ENCODE measurements at places on chromosomes 4 and X. TPM values are rescaled to one million over a fixed set of nuclear protein-coding genes. Genes with fewer than 3 reads are reported as not detected.

GRCh38 chr4:151538963-151539362 lies 130.0 kb downstream of the FHIP1A start:
- H3K36me3 ChIP-seq, result no peaks in the 10 kb centered on the region
- H3K4me3 ChIP-seq, result no peak overlapping the region
- no peak overlapping the region for H3K27ac ChIP-seq
- H3K4me1 ChIP-seq, result no peaks in the 10 kb centered on the region
- no peaks in the 10 kb centered on the region for H3K27me3 ChIP-seq

Gene PTCHD1
- total RNA-seq, result not detected

DNA sequence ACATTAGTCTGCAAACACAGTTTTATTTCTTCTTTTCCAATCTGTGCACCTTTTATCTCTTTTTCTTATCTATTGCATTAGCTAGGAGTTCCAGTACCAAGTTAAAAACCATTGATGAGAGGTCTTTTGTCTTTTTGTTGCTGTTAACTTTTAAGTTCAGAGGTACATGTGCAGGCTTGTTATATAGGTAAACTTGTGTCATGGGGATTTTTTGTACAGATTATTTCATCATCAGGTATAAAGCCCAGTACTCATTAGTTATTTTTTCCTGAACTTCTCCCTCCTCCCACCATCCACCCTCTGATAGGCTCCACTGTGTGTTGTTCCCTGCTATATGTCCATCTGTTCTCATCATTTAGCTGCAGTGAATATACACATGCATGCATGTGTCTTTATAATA lies 349.9 kb downstream of the PDHA2 start:
- no peaks in the 10 kb centered on the region for H3K4me1 ChIP-seq
- no peaks in the 10 kb centered on the region for H3K36me3 ChIP-seq
- DNase-seq, result no peak
- H3K4me3 ChIP-seq, result no peak overlapping the region
- no peak overlapping the region for H3K27ac ChIP-seq
- H3K27me3 ChIP-seq, result no peaks in the 10 kb centered on the region

- H3K36me3 ChIP-seq, result no peaks in the 10 kb centered on the region
- H3K4me1 ChIP-seq, result no peaks in the 10 kb centered on the region
Observed at GRCh38 chr4:165874072-165874790, 1.2 kb downstream of the TLL1 start.

DNA sequence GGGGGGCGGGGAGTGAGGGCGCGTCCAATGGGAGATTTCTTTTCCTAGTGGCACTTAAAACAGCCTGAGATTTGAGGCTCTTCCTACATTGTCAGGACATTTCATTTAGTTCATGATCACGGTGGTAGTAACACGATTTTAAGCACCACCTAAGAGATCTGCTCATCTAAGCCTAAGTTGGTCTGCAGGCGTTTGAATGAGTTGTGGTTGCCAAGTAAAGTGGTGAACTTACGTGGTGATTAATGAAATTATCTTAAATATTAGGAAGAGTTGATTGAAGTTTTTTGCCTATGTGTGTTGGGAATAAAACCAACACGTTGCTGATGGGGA lies 1.1 kb downstream of the HTT start:
- no peaks in the 10 kb centered on the region for H3K27me3 ChIP-seq
- peaks cover 19% of the 10 kb centered on the region for H3K4me1 ChIP-seq
- no peak overlapping the region for H3K27ac ChIP-seq
- H3K36me3 ChIP-seq, result no peaks in the 10 kb centered on the region
- peak overlapping the region; percentile 79 for H3K4me3 ChIP-seq
- no peak for DNase-seq

- DNase-seq, result no peak
- H3K27ac ChIP-seq, result no peak overlapping the region
- no peaks in the 10 kb centered on the region for H3K36me3 ChIP-seq
- no peaks in the 10 kb centered on the region for H3K27me3 ChIP-seq
Observed at GRCh38 chr4:180949424-180950213, 1293.6 kb upstream of the TENM3 start.

DNA sequence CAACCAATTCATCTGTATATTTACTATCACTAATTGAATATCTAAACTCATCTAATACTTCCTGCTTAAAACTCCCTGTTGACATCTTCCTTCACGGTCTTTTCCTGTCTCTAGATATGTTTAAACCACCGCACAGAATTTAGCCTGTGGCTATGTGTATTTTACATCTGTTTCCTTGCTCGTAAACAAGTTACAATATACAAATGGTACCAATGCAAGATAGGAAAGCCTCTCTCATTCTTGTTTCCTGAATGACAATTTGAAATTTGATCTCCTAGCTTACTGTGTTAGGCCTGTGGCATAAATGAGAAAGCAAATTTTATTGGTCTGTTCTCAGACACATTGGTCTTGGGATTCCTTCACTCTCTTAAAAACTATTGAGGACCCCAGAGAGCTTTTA lies 89.7 kb upstream of the PCDH7 start:
- H3K4me3 ChIP-seq, result no peak overlapping the region
- no peaks in the 10 kb centered on the region for H3K4me1 ChIP-seq
- no peaks in the 10 kb centered on the region for H3K36me3 ChIP-seq
- DNase-seq, result no peak
- no peaks in the 10 kb centered on the region for H3K27me3 ChIP-seq

Gene TRPC5OS
- total RNA-seq, result not detected

DNA sequence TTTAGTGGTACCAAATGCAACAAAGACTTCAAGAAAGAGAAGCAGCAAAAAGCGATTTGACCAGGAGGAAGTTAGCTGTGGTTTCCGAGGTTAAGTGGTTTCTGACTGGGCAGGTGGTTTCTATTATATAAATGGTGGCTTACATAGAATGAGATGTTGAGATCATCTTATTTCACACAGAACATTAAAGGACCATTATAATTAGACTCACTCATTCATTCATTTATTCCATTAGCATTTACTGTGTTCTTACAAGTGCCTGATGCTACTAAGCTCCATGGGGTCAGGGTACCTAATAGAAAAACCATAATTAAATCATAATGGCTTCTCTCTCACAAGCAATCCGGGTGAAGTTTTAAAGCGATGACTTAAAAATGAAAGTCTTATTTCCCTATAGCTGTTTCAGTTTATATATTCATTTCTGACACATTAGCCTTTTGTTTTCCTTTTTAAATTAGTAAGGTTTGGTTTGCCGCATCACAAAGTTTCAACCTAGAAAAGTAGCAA lies 10.6 kb downstream of the TSPAN6 start:
- DNase-seq, result peak; percentile 11
- no peaks in the 10 kb centered on the region for H3K36me3 ChIP-seq
- H3K4me3 ChIP-seq, result no peak overlapping the region

- no peaks in the 10 kb centered on the region for H3K4me1 ChIP-seq
- H3K27me3 ChIP-seq, result peaks cover 2% of the 10 kb centered on the region
- no peaks in the 10 kb centered on the region for H3K36me3 ChIP-seq
- no peak for DNase-seq
- H3K27ac ChIP-seq, result no peak overlapping the region
Observed at GRCh38 chr4:121791481-121791880, 9.6 kb upstream of the EXOSC9 start.

Gene IL13RA1
- 1.5 TPM for total RNA-seq

DNA sequence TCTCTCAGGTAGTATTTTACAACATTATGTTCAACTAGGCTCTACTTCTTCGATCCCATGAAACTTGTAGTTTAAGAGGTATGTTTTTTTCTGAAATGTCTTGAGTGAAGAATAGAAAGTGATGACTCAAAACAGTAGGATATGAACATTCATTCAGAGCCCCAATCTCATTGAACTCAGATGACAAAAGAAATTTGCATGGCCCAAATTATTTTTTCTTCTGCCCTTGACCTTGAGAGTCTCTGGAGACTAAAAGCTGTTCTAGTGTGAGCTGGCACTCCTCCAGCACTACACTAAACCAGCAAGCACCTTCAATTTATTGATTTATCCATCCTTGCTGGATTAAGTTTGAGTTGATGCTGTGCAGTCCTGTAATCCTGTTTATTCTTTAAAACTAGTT lies 4.0 kb downstream of the DCLK2 start:
- no peak for DNase-seq
- H3K27ac ChIP-seq, result no peak overlapping the region
- no peak overlapping the region for H3K4me3 ChIP-seq
- H3K4me1 ChIP-seq, result peaks cover 7% of the 10 kb centered on the region
- H3K27me3 ChIP-seq, result peaks cover 4% of the 10 kb centered on the region

Gene GNRHR
- total RNA-seq, result not detected

- DNase-seq, result no peak
- H3K4me3 ChIP-seq, result no peak overlapping the region
- H3K27me3 ChIP-seq, result no peaks in the 10 kb centered on the region
- no peaks in the 10 kb centered on the region for H3K4me1 ChIP-seq
Observed at GRCh38 chr4:56255820-56256219, 131.5 kb downstream of the AASDH start.

Gene PTTG2
- total RNA-seq, result 1.2 TPM

- no peak overlapping the region for H3K27ac ChIP-seq
- no peaks in the 10 kb centered on the region for H3K36me3 ChIP-seq
- H3K27me3 ChIP-seq, result no peaks in the 10 kb centered on the region
- H3K4me1 ChIP-seq, result peaks cover 44% of the 10 kb centered on the region
- no peak for DNase-seq
- H3K4me3 ChIP-seq, result no peak overlapping the region
Observed at GRCh38 chr4:3384771-3385710, 56.7 kb upstream of the HGFAC start.

Gene CT45A9
- not detected for total RNA-seq

Gene C4orf33
- total RNA-seq, result 26.2 TPM

DNA sequence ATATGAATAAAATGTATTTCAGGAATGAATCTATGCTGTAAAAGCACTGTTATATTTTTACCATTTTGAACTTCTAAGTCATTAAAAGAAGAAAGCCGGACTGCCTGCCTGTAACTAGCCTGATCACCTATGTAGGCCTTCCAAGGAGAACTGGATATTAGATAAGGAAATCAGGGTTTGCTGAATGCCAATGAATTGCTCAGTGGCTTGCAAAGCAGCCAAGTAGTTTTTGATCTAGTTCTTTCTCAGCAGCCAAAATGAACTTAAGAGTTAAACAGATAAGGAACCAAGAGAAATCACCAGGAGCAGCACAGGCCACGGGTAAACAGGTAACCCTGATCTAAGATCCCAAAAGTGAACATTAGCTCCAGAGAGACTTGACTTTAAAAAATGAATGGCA lies 3.3 kb downstream of the ANXA5 start:
- no peaks in the 10 kb centered on the region for H3K36me3 ChIP-seq
- H3K27me3 ChIP-seq, result peaks cover 2% of the 10 kb centered on the region
- H3K4me1 ChIP-seq, result peaks cover 12% of the 10 kb centered on the region

DNA sequence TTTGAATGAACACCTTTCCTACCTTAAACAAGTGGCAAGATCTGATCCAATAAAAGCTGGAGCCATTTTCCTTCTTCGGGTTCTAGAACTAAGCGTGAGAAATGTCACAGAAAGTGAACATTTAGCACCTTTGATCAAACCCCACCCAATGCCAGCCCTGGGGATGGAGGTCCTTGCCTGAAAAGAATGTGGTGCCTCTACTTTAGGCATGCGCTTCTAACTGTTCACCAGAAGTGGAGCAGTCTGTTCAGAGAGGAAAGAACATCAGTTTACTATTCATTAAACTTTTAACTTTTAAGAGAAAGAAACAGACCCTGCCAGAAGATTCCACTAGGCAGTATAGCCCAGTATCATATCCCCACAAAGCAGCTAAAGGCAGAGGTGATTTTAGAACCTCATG lies 75.9 kb downstream of the INTS12 start:
- H3K27ac ChIP-seq, result no peak overlapping the region
- H3K36me3 ChIP-seq, result no peaks in the 10 kb centered on the region

- no peaks in the 10 kb centered on the region for H3K36me3 ChIP-seq
- no peaks in the 10 kb centered on the region for H3K4me1 ChIP-seq
- H3K4me3 ChIP-seq, result no peak overlapping the region
- no peak overlapping the region for H3K27ac ChIP-seq
- no peak for DNase-seq
Observed at GRCh38 chrX:74160816-74161215, 143.2 kb upstream of the ZCCHC13 start.

Gene VEGFC
- not detected for total RNA-seq

DNA sequence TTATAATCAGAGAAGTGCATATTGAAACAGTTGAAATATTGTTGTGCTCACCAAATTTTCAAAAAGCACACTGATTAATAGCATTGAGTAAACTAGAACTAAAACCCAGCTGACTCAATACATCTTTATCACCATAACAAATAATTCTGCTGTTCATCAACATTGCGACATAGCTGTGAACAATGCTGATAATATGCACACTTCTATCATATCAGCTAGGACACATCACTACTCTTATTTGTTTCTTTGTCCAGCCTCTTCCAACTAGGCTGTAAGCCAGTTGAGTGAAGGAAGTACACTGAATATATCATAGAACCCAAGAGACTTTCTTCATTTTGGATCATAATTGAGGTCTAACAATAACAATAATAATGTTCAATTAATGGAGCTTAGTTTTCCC lies 349.7 kb downstream of the IQCM start:
- no peaks in the 10 kb centered on the region for H3K27me3 ChIP-seq
- no peak overlapping the region for H3K27ac ChIP-seq
- DNase-seq, result no peak

- no peaks in the 10 kb centered on the region for H3K36me3 ChIP-seq
- no peaks in the 10 kb centered on the region for H3K27me3 ChIP-seq
- H3K27ac ChIP-seq, result peak overlapping the region; percentile 90
- peak overlapping the region; percentile 94 for H3K4me3 ChIP-seq
- peaks cover 17% of the 10 kb centered on the region for H3K4me1 ChIP-seq
Observed at GRCh38 chrX:132022198-132022966, 720 bp upstream of the STK26 start.

Gene MAGEC1
- total RNA-seq, result not detected

GRCh38 chr4:93396272-93396671 lies 432.3 kb upstream of the ATOH1 start:
- H3K4me3 ChIP-seq, result no peak overlapping the region
- DNase-seq, result no peak
- H3K27ac ChIP-seq, result no peak overlapping the region
- no peaks in the 10 kb centered on the region for H3K27me3 ChIP-seq
- no peaks in the 10 kb centered on the region for H3K36me3 ChIP-seq

Gene NAA15
- total RNA-seq, result 61.9 TPM

- peaks cover 2% of the 10 kb centered on the region for H3K27me3 ChIP-seq
- no peak overlapping the region for H3K27ac ChIP-seq
- no peaks in the 10 kb centered on the region for H3K36me3 ChIP-seq
- no peak for DNase-seq
Observed at GRCh38 chr4:46390355-46391058, 579 bp upstream of the GABRA2 start.

- no peak overlapping the region for H3K27ac ChIP-seq
- H3K36me3 ChIP-seq, result no peaks in the 10 kb centered on the region
- H3K27me3 ChIP-seq, result no peaks in the 10 kb centered on the region
- H3K4me3 ChIP-seq, result no peak overlapping the region
Observed at GRCh38 chr4:31005037-31005436, 284.9 kb downstream of the PCDH7 start.

GRCh38 chrX:1418901-1419544 lies 27.1 kb upstream of the SLC25A6 start:
- peaks cover 19% of the 10 kb centered on the region for H3K36me3 ChIP-seq
- DNase-seq, result no peak
- no peaks in the 10 kb centered on the region for H3K27me3 ChIP-seq
- H3K27ac ChIP-seq, result no peak overlapping the region

- H3K4me1 ChIP-seq, result no peaks in the 10 kb centered on the region
- no peak overlapping the region for H3K4me3 ChIP-seq
- no peaks in the 10 kb centered on the region for H3K27me3 ChIP-seq
- H3K36me3 ChIP-seq, result no peaks in the 10 kb centered on the region
- no peak overlapping the region for H3K27ac ChIP-seq
Observed at GRCh38 chr4:147779451-147779850, 47.6 kb downstream of the ARHGAP10 start.

GRCh38 chr4:174152717-174153466 lies 130.6 kb downstream of the FBXO8 start:
- no peaks in the 10 kb centered on the region for H3K36me3 ChIP-seq
- H3K4me1 ChIP-seq, result no peaks in the 10 kb centered on the region
- H3K27me3 ChIP-seq, result peaks cover 2% of the 10 kb centered on the region
- H3K27ac ChIP-seq, result no peak overlapping the region
- H3K4me3 ChIP-seq, result no peak overlapping the region
- no peak for DNase-seq

Gene CRMP1
- total RNA-seq, result not detected

All from natural killer cell (primary cell).